ENCODE measurements at places on chromosomes 4 and X. TPM values are rescaled to one million over a fixed set of nuclear protein-coding genes. Genes with fewer than 3 reads are reported as not detected.

SSX4 gene
- total RNA-seq = not detected

LGI2 gene
- total RNA-seq = 1.4 TPM

GAGE1 gene
- total RNA-seq = not detected

SMIM10L2A gene
- 18.3 TPM for total RNA-seq

SPANXC gene
- total RNA-seq = not detected

PDZD4 gene
- total RNA-seq = 110 TPM

Measured in H9 (cell line).